ENCODE measurements at places on chromosomes 5 and 9. TPM values are rescaled to one million over a fixed set of nuclear protein-coding genes. Genes with fewer than 3 reads are reported as not detected.

MEGF10 gene
- total RNA-seq = not detected

AQP7 gene
- not detected for total RNA-seq

PURA gene
- total RNA-seq = 9.2 TPM

SMIM3 gene
- total RNA-seq = 18.9 TPM

CDH9 gene
- total RNA-seq = not detected

ANKDD1B gene
- 0.10 TPM for total RNA-seq

GRAMD2B gene
- 21.5 TPM for total RNA-seq

ORM2 gene
- total RNA-seq = not detected

CLIC3 gene
- total RNA-seq = 0.95 TPM

CTXN3 gene
- total RNA-seq = not detected

RABEPK gene
- 33.2 TPM for total RNA-seq

IL9 gene
- not detected for total RNA-seq

WDR5 gene
- 53.1 TPM for total RNA-seq
